AG08395 (cell line): ENCODE measurements at places on chromosomes 11 and 22.

DNA sequence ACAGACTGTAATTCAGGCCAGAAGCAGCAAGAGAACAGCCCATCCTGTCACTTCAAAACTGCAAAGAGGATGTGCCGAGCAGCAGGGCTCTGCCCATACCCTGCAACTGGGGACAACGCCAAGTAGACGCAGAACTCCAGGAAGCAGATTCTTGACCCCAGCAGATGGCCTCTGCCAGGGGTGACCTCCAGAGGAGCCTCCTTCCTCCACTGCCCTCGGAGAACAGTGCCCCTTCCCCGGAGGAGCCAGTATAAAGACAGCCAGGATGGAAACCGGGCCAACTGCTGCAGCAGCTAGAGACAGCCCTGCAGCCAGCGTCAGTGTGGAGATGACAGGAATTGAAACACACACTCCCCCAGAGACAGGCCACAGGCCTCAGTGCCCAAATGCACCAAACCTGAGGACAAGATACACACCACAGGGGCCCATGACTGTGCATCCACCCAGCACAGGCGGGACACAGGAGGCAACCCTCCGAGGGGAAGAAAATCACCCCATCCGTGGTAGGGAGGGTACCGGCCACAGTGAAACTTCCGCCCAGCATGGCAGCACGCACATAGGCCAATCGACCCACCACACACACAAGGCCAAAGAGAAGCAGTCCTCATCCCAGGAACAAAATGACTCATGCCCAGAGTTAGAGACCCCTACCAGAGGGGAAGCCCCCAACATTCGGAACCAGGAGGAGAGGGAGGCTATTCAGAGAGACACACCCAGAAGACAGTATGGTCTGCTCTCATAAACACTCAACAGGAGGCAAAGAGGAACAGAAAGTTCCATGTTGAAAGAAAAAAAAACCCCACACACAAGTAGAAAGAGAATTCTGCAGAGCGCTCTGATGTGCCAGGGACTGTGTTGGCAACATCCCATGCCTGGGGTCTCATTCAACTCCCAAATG is 5.6 kb downstream of the AHNAK start:
- no peak for DNase-seq

- no peak for DNase-seq
Observed at GRCh38 chr22:43167001-43167589, 15.7 kb downstream of the TSPO start.

GRCh38 chr22:46122511-46122971 is 27.8 kb upstream of the PPARA start:
- DNase-seq, result peak; percentile 81

- DNase-seq, result no peak
Observed at GRCh38 chr11:26719289-26719973, 2.4 kb downstream of the SLC5A12 start.

- DNase-seq, result no peak
Observed at GRCh38 chr11:126158054-126158791, 53.2 kb downstream of the RPUSD4 start.

GRCh38 chr11:47418454-47419259 is 7.6 kb downstream of the PSMC3 start:
- no peak for DNase-seq

- peak; percentile 88 for DNase-seq
Observed at GRCh38 chr11:127074151-127074761, 73.7 kb upstream of the KIRREL3 start.

DNA sequence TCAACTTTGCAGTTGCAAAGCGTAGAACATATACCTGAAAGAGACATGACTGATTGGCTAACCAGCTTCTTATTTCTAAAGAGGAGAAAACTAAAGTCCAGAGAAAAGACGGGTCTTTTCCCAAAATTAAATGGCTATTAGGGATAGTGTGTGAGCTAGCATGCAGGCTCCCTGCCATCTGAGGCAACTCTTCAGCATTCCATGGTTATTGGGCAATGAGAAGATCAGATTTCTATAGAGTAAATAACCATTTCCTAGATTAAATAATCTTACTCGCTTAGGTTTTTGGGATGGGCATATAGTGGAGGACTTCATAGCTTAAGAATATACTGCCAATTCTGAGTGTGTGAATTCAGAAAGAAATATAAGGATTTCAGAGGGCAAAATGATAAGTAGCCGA is 95.0 kb downstream of the PDHX start:
- DNase-seq, result no peak

DNA sequence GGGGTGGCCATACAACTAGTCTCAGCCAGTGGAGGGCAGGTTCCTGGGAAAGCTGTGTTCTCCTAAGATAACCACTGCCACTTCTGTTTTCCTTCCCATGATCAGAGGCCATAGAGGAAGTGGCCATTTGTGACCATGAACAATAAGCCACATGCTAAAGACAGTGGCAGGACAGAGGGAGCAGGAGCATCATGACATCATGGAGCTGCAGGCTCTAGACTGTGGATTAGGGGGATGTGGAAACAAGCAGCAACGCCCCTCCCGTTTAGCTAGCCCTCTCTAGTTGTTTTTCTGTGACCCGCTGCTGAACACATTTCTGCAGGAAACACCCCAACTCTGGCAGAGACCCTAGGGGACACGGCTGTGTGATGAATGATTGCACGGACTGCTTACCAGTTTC is 195.0 kb upstream of the NECTIN1 start:
- DNase-seq, result no peak

GRCh38 chr11:7444091-7444981 is 41.0 kb upstream of the OLFML1 start:
- DNase-seq, result no peak

GRCh38 chr11:12806113-12806512 is 131.9 kb downstream of the TEAD1 start:
- DNase-seq, result no peak
